ENCODE measurements at places on chromosomes 5 and 9. TPM values are rescaled to one million over a fixed set of nuclear protein-coding genes. Genes with fewer than 3 reads are reported as not detected.

The F2RL2 gene
- total RNA-seq, result 0.18 TPM

DNA sequence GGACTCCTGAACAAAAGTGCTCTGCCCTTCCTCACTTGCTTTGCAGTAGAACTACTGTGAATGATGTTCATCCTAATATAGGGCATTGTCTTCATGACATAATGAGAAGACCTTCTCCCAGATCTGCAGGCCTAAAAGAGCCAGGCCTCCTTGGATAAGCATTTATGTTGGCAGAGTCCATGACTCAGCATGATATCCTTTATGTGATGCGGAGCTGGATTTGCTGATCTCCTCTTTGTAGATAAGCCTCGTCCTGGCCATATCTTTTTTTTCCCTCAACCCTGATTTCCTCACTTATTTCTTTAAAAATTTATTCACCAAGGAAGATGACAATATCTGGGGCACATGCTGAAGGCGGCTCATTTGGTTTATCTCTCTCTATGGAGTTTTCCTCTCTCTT, 62.4 kb upstream of the TAS2R1 start:
- no peaks in the 10 kb centered on the region for H3K36me3 ChIP-seq
- H3K4me3 ChIP-seq, result no peak overlapping the region
- DNase-seq, result no peak
- H3K4me1 ChIP-seq, result no peaks in the 10 kb centered on the region

- peaks cover 16% of the 10 kb centered on the region for H3K36me3 ChIP-seq
- no peak overlapping the region for H3K27ac ChIP-seq
- H3K4me3 ChIP-seq, result peak overlapping the region; percentile 84
Observed at GRCh38 chr5:80255431-80255810, 427 bp downstream of the SERINC5 start.

GRCh38 chr5:111237470-111237869, 13.3 kb downstream of the CAMK4 start:
- H3K4me1 ChIP-seq, result no peaks in the 10 kb centered on the region
- H3K27ac ChIP-seq, result no peak overlapping the region
- no peaks in the 10 kb centered on the region for H3K36me3 ChIP-seq
- DNase-seq, result no peak

DNA sequence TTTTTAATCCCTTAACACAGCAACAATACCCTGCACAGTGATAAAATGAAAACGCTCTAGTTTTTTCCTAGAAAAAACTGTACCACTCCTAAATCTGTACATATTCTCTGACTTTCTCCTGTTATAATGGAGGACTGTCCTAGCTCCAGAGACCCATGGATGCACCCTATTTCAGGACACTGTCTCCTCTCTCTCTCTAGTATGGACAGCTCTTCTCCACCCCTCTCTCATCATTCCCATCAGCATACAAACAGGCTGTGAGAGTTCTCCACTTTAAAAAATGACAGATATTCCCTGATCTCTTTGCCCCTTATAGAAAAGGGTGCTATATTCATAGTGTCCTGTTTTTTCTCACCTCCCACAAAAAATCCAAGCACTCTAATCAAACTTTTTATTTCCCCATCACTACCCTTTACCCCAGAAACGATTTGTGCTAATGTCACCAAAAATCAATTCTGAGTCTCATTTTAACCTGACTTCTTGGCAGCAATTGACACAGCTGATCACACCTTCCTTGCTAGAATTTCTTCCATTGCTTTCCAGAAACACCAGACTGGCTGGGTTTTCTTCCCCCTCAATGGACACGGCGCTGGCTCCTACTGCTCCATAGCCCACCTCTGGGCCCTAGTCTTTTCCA, 20.7 kb downstream of the ZNF608 start:
- H3K27me3 ChIP-seq, result no peaks in the 10 kb centered on the region
- peak; percentile 15 for DNase-seq
- H3K36me3 ChIP-seq, result peaks cover 21% of the 10 kb centered on the region
- peaks cover 16% of the 10 kb centered on the region for H3K4me1 ChIP-seq
- no peak overlapping the region for H3K4me3 ChIP-seq
- no peak overlapping the region for H3K27ac ChIP-seq

Measured in endodermal cell (in vitro differentiated cells).